Mesenteric fat pad (tissue), 1 donor: ENCODE measurements at places on chromosomes 5 and 9. TPM values are rescaled to one million over a fixed set of nuclear protein-coding genes. Genes with fewer than 3 reads are reported as not detected.

- no peak for DNase-seq
These were observed 80.6 kb upstream of the SIMC1 start for GRCh38 chr5:176157656-176158055.

GRCh38 chr5:101782352-101783103 lies 513.6 kb downstream of the SLCO4C1 start:
- no peak for DNase-seq

DNA sequence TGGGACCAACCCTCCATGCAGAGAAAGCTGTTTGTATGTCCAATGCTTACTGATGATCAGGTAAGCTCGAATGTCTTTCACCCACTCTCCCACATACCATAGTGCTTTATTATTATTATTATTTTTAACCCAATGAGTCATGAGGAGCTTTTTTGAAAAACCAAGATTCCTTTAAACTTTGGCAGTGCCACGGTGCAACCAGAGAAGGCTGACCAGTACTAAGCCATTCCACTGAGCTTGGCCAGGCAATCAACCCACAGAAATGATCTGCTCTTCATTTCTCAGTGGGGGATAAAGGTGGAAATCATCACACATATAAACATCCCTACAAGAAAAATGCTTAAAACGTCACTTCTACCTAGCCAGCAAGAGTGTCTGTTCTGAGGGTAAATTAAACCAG lies 35.5 kb downstream of the JAKMIP2 start:
- DNase-seq: no peak

GRCh38 chr5:107592515-107592914 lies 78.2 kb downstream of the EFNA5 start:
- DNase-seq: no peak

- DNase-seq: no peak
These were observed 844 bp upstream of the MCCC2 start for GRCh38 chr5:71586052-71586940.

GRCh38 chr5:161284445-161284844 lies 262.1 kb downstream of the GABRB2 start:
- DNase-seq: no peak

GRCh38 chr5:11181940-11182339 lies 420.9 kb upstream of the DAP start:
- no peak for DNase-seq

- no peak for DNase-seq
These were observed 214.2 kb upstream of the ZNF462 start for GRCh38 chr9:106648799-106649198.

DNA sequence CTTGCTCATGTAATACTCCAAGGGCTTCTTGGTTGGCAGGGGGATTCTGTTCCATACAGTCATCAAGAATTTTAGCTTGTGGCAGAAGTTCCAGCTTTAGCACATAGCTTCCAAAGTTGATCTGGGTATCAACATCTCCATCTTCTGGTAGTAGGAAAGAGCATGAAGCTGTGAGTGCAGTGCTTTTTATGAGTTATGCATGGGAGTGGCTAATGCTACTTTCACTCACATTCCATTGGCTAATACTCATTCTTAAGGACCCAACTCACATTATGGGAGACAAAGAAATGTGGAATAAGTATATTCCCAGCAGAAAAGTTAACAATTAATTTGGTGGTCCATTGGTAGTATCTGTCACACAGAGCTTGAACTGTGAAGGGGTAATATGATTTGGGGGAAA lies 194.2 kb upstream of the CHD1 start:
- no peak for DNase-seq

DNA sequence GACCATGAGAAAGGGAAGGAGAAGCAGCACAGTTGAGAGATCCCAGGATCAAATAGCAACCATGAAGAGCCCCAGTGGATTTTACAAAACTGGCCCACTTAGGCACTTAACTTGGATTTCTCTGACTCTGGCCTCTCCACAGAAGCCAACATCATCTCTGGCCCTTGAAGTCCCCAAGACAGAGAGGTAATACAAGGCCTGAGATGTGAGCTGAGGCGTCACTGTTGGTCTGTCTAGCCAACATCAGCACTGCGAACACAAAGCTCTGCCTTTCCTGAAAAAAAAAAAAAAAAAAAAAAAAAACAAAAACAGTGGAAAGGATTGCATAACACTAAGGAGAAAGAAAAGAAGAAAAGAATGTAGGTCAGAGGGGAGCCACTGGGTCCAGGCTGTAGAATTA lies 378.3 kb downstream of the BRINP1 start:
- DNase-seq: no peak

- DNase-seq: no peak
These were observed 10.8 kb upstream of the ADRA1B start for GRCh38 chr5:159905496-159905895.

DNA sequence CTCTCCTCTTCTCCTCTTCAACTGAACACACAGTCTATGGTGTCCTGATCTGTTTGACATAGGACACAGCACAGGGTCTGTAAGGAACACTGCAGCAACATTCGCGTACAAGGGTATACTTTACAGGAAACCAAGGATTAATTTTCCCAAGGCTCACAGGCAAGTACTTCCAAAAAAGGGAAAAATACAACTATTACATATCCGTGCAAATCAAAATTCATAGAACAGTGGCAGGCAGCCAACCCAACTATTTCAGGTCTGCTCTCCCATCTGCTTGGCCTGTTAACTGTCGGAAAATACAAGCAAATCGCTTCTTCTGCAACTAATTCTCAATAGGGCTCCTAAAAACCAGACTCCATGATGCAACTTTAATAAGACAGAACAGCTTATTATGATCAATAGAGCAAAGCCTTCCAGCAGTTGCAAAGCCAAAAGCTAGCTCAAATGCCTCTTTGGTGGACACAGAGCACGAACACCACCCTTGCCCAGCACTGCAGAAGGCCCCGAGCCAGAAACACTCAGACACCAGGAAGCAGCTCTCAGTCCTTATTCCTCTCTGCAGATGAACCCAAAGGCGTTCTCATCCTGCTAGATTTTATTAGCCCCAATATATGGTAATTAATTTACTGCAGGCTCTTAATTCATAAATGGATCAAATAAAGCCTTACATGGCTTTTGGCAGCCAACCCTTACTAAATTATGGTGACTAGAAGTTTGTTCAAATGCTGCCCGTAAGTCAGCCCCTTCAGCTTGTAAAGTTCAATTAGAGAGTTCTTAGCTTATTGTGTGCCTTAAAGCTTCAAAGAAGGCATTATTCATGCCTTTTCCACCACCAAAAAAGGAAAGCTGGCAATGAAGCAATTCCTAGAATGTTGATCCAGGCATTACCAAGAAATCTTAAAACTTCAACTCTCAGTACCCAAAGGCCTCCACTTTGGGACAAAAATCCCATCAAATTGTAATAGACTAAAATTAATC lies 68.8 kb downstream of the ZNF608 start:
- no peak for DNase-seq

DNA sequence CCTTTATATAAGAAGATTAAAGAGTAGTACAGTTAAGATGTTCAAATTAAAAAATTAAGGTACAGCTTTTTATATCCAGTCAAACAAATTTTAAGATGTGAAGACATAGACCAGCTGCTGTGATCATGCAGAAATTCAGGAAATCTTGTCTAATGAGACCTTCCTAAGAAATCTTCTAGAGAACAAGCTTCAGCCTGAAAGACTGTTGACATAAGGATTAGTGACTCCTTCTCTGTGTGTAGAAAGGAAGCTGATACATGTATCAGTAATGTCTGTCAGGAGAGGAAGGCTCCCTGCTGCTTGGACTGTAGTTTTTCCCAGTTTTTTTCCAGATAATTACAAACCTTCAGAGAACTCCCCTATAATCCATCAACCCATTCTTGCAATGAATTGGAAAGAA lies 75.8 kb upstream of the PCSK5 start:
- DNase-seq: no peak

- DNase-seq: no peak
These were observed 53.7 kb upstream of the FAM120A start for GRCh38 chr9:93397661-93398373.

DNA sequence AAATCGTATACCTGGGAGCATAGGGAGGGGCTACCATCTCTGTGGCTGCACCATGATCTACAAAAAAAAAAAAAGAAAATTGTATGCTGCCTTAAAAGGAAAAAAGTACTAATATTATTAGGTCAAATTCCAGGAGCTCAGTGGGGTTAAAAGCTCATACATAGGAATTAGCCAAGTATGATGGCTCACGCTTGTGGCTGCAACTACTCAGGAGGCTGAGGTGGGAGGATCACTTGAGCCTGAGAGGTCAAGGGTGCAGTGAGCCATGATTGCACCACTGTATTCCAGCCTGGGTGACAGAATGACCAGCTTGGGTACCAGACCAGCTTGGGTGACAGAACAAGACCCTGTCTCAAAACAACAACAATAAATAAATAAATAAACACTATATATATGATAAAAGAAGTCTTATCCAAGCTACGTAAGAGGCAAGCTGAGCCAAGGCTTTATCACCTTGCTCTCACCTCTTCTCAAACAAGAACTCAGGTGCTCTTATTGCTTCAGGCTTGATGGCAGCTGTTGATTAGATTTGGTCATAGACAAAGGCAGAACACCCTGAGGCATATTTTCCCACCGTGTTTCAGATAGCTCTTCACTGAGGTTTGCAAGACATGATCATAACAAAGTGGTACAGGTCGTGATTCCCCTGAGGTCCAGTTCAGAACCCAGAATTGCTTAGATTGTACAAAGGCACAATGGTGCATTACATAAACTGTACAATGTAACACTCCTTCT lies 3.3 kb upstream of the FBXW11 start:
- no peak for DNase-seq

DNA sequence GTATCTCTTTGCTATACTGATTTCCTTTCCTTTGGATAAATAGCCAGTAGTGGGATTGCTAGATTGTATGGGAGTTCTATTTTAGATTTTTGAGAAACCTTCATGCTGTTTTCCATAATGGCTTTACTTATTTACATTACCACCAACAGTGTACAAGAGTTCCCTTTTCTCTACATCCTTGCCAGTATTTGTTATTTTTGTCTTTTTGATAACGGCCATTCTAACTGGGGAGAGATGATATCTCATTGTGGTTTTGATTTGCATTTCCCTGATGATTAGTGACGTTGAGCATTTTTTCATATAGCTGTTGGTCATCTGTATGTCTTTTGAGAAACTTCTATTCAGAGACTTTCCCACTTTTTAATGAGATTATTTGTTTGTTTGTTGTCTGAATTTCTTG lies 25.8 kb downstream of the NADK2 start:
- DNase-seq: no peak

- no peak for DNase-seq
These were observed 42.8 kb upstream of the IPPK start for GRCh38 chr9:92712767-92713166.

DNA sequence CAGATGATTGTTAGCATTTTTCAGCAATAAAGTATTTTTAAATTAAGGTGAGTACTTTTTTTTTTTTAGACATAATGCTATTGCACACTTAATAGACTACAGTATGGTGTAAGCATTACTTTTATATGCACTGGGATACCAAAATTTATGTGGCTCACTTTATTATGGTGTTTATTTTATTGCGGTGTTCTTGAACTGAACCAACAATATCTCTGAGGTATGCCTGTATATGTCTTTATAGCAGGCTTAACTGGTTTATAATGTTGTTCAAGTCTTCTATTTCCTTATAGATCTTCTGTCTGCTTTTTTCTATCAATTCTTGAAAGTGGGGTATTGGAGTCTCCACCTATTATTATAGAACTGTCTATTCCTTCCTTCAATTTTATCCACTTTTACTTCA lies 18.0 kb downstream of the ZBTB43 start:
- no peak for DNase-seq

- no peak for DNase-seq
These were observed 198.9 kb downstream of the TSSK1B start for GRCh38 chr5:113235884-113236283.

- no peak for DNase-seq
These were observed 24.8 kb upstream of the LOX start for GRCh38 chr5:122102825-122103224.

- no peak for DNase-seq
These were observed 8.2 kb downstream of the TNIP1 start for GRCh38 chr5:151072630-151073025.

DNA sequence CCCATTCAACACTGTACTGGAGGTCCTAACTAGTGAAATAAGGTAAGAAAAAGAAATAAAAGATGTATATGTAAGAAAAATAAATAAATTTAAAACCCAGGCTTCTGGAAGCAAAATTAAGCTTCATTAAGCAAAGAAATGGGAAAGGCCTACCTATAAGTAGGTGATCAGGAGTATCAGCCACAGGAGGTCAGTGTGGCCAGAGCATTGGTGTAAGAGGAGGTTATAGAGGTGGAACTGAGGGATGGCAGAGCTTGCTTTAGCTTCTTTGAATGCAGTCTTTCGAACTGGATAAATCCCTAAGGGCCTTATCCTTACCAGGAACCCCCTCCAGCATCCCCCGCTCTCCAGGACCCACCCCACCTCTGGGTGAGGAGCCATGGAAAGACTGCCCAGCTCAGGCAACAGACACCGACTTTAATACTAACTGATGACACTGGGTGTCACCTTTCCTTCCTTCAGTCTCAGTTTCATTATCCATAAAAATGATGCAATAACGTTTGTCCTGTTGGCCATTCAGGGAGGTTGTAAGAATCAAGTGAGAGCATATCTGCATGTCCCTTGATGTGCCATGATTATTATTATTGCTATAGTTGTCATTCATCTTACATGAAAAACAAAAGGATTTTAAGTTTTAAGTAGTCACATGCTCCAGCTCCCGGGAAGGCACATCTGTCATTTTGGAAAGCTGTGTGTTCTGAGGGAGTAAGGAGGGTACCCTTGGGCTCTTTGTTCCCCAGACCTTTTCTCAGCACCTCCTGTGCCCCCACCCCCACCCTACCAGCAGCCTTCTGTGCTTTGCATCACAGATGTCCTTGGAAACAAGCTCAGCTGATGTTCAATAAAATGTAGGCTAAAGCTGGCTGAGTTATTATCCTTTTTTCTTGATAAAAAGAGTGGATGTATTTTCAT lies 50.8 kb upstream of the CTNNA1 start:
- DNase-seq: no peak

GRCh38 chr9:19922476-19923118 lies 133.8 kb upstream of the SLC24A2 start:
- no peak for DNase-seq

MOB3B gene
- total RNA-seq: 3.8 TPM

PTPRD gene
- total RNA-seq: 18.0 TPM

INSL4 gene
- not detected for total RNA-seq

PCDHB2 gene
- total RNA-seq: 3.4 TPM

ERAP2 gene
- total RNA-seq: 10.7 TPM

IL11RA gene
- 15.6 TPM for total RNA-seq

CDH10 gene
- total RNA-seq: not detected

CARD9 gene
- total RNA-seq: 4.3 TPM

GKAP1 gene
- total RNA-seq: 8.1 TPM

OR1N2 gene
- not detected for total RNA-seq

CDH6 gene
- 1.3 TPM for total RNA-seq

SPRY4 gene
- 79.7 TPM for total RNA-seq
